Naive B cell (primary cell): ENCODE measurements at places on chromosomes 6 and 20. TPM values are rescaled to one million over a fixed set of nuclear protein-coding genes. Genes with fewer than 3 reads are reported as not detected.
A peak's percentile ranks its signal among the peaks of the same experiment; 100 is the strongest.

DNA sequence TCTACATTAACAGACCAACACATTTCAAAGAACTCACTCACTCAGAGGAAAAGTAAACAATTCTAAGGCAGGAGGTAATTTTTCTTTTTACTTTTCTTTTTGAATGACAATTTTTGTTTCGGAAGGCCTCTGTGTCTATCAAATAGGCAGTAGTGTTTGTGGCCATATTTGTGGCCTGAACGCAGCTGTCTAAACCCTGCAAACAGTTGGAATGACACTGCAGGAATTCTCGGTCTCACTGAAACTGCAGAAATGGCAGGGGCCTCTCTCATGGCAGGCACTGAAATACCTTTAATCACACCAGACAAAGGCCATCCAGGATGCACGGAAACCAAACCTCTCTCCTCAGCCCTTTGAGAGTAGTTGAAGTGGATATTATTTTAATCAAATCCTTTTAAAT is 30.4 kb downstream of the FYN start:
- no peak for DNase-seq

DNA sequence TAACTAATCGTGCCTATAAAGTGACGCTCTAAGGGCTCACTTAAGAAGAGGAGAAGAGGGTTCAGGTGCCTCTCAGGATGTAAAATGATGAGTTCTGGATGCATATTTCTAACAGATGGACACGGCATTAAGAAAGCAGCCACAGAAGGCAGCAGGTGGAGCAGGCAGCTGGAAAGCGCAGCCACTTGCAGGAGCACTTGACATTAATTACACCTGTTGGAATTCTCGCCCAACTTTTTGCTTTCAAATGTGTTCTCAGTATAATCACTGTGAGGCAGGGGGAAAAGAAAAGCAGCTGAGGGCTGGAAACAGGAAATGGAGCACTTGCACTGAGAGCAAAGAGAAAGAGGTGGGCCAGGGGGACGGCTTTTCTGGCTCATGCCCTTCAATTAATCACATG is 164.2 kb downstream of the NKAIN2 start:
- DNase-seq = no peak

DNA sequence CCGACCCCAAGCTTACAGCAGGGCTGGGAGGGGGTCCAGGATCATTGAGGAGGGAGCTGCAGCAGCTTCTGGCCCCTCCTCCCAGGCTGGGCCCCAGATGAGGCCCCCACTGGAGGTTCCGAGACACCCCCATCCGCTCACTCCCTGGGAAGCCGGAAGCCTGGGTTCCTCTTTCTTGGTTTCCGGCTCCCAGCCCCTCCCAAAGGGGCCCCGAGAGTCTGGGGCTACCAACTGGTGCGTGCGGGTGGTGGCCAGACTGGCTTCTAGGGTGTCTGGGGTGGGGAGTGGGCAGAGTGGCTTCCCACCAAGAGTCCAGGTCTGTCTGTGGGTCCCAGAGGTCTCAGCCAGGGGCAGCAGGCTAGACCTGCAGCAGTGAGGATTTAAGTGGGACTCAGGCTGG is 2.2 kb downstream of the RGS19 start:
- DNase-seq = peak; percentile 73

DNA sequence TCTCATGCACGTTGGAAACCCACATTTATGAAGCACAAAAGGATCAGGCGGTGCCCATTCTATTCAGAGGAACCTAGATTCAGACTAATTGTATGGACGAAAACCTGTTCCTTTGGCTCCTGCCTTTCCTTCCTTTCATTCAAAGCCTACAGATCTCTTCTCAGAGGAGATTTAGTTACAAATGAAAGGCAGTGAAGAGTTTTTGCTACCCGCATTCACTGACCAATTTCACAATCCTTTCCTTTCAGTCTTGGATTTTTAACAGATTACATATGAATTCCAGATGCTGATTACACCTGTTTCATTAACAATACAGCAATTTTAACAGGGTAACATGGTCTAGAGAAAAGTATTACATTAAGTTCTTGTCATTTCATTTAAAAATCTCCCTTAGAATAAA is 32.0 kb downstream of the TMEM242 start:
- no peak for DNase-seq

DNA sequence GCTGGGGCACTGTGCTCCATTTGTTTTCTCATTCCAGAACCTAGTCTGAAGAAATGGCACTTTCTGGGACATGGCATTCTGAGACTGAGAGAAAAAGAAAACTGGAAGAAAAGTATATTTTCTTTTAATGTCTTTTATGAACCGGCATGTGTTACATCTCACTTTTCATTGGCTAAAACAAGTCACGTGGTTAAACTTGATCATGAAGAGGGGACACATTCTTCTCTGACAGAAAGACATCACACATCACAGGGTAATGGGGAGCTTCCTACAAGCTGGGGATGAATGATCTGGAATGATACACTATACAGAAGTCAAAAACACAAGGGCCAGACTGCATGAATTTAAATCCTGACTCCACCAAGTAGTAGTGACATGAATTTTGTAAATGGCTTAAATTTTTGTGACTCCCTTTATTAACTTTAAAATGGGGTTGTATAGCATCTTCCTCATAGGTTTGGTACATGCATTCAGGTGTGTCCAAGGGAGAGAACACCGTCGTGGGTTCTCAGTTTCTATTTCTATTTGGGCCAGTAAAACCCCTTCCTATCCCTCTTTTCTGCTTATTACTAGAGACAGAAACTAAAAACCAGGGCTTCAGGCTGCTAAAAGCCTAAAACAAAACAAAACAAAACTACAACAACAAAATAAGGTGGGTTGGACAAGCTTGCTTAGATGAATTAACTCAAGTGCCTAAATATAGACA is 61.7 kb upstream of the GFRAL start:
- no peak for DNase-seq

GRCh38 chr6:28695715-28696114 is 170.0 kb downstream of the GPX5 start:
- no peak for DNase-seq

GRCh38 chr6:24824142-24824938 is 25.6 kb upstream of the ARMH2 start:
- no peak for DNase-seq

- DNase-seq = no peak
Observed at GRCh38 chr6:117137711-117138110, 127.6 kb upstream of the VGLL2 start.

GRCh38 chr20:61754976-61755778 is 310.5 kb downstream of the TAF4 start:
- no peak for DNase-seq

GRCh38 chr6:55569638-55570037 is 9.4 kb downstream of the HMGCLL1 start:
- no peak for DNase-seq

DNA sequence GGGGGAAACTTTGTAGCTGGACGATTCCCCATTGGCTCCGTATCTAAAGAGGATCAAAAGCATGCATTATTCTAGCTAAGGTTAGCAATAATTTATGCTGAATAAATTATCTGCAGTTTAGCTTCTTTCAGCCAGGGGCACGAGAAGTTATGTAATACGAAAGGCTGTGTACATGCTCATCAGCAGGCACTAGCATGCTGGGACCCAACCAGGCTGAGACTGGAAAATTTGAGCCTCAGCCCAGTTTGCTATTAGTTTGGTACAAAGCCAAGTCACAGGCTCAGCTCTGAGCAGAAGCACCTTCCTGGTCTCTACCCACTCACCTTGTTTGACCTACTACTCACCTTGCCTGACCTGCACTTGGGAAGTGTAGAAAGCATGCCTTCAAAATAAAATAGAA is 328.1 kb upstream of the ARID1B start:
- no peak for DNase-seq

- peak; percentile 18 for DNase-seq
Observed at GRCh38 chr6:106446287-106446885, 85.9 kb downstream of the CRYBG1 start.

DNA sequence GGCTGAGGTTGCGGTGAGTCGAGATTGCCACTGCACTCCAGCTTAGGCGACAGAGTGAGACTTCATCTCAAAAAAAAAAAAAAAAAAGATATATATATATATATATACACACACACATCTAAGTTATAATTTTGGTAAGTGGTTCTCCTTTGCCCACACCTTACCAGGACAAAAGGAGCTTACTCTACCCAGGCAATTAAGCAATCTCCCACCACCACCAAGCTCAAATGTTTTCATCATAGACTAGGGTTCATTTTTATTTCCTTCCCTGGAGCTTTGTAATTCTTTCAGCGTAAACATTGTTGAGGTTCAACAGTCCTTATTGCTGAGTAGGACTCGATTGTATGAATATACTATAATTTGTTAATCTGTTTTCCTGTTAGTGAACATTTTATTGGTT is 23.5 kb downstream of the AMD1 start:
- DNase-seq = no peak

The DNMT3B gene
- 0.08 TPM for polyA plus RNA-seq

The CNBD2 gene
- 21.3 TPM for polyA plus RNA-seq

The TCF15 gene
- not detected for polyA plus RNA-seq

The HCK gene
- 67.5 TPM for polyA plus RNA-seq
